ENCODE measurements at places on chromosomes 2 and 18.

DNA sequence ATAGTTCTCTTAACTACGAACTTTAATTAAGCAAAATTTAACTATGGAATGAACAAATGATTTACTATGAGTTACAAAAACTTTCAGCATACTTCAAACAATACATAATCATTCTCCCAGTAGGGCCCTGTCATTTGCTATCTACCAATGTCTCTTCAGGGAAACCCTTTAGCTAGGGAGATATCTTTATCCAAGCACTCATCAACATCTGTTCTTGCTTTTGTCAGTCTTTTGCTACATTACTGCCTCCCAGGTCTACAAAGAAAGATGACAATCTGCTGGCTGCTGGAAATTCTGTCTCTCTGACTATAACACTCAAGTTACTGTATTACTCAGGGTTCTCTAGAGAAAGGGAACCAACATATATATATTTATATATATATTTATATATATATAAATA lies 1626.3 kb upstream of the CELF4 start:
- DNase-seq = no peak

- DNase-seq = no peak
These were observed 199.4 kb upstream of the CYP26B1 start for GRCh38 chr2:72347081-72347480.

DNA sequence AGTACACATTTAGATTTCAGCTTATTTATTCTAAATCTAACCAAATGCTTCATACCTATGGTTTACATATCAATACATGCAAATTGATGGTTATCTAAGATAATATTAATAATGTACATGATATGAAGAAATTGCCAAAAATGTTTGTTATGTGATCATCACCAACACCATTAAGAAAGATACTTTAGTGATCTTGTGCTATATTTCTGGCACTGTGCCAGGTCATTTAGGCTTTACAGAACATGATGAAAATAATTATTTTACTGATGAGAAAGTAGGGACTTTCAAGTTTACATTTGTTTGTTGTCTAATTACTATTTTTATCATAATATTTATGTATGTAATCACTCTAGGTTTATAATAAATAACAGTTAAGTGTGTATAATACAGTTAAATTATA lies 158.3 kb downstream of the GULP1 start:
- no peak for DNase-seq

- no peak for DNase-seq
These were observed 224.4 kb upstream of the CYRIA start for GRCh38 chr2:16890081-16890480.

DNA sequence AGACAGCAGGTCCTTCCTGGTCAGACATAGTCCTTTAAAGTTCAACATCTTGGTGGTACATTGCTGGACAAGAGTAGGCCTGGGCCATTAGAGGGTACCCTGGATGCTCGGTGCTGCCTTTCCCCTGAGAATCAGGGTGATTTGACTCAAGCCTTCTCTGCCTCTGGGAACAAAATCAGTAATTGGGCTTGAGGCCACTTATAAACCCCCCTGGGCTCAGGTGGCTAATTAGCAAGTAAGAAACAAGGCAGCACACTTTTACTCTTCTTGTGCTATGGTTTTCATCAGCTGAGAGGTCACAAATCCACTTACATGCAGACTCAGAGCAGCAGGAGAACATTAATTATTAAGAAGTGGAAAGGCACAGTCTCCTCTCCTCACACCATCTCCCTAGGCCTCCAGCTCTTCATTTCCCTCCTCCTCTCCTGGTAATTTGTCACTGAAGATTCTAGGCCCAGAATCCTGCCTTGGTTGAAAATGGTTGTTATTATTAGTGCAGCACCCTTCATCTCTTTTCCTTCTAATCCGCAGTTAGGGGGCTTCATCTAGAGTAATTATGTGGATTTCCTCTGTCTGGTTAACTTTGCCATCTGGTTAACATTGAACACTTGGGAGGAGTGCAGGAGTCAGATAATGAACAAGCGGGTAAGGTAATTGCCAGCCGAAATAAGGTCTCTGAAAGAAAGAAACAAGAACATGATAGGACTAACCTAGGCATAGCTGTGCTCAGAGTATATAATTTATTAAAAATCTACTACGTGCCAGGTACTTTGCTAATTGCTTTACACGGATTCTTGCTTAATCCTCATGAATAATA lies 29.7 kb upstream of the CASP10 start:
- DNase-seq = no peak

GRCh38 chr2:128536925-128537620 lies 218.4 kb upstream of the HS6ST1 start:
- DNase-seq = no peak

DNA sequence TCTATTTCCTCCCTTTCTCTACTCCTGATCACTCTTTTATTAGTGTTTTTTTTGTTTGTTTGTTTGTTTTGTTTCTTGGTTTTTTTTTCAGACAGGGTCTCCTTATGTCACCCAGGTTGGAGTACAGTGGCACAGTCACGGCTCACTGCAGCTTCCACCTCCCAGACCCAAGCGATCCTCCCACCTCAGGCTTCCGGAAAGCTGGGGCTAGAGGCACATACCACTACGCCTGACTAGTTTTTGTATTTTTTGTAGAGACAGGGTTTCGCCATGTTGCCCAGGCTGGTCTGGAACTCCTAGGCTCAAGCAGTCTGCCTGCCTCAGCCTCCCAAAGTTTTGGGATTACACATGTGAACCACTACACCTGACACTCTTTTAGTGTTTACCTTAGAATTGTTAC lies 122.3 kb downstream of the ATL2 start:
- no peak for DNase-seq

DNA sequence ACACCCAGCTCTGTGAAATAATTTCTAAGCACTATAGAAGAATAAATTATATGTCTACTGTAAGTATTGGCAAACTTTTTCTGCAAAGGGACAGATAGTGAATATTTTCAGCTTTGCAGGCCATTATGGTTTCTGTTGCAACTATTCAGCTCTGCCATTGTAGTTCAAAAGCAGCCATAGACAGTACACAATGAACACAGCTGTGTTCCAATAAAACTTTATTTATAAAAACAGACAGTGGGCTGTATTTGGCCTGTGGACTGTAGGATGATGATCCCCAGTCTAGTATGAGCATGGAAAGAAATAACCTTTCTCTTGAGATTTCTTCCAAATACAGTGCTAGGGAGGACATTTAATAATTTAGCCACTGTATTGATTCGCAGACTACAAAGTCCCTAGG lies 35.2 kb upstream of the THOC1 start:
- no peak for DNase-seq

GRCh38 chr2:129923265-129924091 lies 56.0 kb upstream of the RAB6C start:
- no peak for DNase-seq

DNA sequence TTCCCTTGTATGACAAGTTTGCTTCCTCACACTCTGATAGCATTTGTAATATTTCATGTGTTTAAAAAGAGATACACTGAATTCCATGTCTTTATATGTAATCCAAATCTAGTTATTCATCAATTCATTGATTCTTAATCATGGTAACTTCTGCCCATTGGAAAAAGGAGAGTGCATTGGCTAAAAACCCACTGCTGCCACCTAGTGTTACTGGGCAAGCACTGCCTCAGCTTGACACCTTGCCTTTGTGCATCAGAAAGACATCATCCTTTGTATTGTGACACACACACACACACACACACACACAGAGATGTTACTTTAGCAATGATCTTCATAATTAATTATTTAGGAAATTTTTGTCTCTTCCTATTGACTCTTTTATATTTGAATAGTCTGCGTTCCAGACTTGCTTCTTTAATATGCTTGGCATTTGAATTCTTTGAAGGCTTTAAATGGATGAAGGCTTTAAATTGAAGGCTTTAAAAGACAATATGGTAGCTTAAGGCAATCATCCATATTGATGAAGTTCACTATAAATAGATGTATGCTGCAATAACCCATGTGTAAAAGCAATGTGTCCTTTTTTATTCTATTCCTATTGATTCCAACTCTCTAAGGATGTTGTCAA lies 414.2 kb upstream of the CHST9 start:
- DNase-seq = no peak

GRCh38 chr2:48200620-48201293 lies 294.5 kb upstream of the FBXO11 start:
- DNase-seq = no peak

DNA sequence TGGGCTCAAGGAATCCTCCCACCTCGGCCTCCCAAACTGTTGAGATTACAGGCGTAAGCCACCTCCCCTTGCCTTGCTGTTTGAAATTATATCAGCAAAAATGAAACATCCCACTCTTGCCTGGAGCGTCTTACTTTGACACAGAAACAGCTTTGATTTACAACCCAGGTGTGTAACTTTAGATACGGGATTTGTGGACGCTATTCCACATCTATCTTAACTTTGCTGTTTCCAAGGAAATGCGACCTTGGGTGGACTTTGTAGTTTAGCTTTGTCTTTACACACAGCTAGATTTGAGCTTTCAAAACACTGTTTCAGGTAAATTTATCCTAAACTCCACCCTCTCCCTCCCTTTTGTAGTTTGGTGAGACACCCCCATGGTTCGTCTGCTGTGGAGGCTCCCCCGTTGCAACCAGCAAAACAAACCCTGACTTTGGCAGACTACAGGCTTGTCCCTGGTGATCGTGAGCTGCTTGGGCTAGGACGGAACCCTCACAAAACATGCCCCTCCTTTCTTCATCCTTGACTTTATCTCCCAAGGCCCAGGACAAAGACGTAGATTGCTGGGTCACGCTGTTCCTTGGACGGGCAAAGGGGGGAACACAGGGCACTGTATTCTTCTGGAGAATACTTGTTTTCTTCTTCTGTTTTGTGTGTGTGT lies 5.5 kb upstream of the MSH6 start:
- DNase-seq = no peak

DNA sequence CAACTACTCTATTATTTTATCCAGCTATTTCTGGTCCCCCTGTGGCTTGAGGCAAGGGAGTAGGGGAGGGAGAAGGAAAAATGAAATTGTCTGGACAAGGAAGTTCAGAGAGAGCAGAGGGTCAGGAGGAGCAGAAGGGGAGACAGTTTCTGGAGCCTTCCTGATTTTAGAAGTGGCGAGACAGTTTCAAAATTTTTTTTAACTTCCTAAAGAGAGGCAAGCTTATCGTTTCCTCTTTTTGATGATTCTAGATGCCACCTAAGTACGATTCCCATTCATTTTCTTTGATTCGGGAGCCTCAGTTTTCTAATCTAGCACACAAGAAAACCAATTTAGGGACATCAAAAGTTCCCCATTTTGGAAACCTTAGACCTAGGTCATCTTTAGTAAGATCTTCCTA lies 96.9 kb upstream of the B3GNT2 start:
- no peak for DNase-seq

GRCh38 chr2:111011218-111011617 lies 109.5 kb upstream of the BCL2L11 start:
- DNase-seq = no peak

DNA sequence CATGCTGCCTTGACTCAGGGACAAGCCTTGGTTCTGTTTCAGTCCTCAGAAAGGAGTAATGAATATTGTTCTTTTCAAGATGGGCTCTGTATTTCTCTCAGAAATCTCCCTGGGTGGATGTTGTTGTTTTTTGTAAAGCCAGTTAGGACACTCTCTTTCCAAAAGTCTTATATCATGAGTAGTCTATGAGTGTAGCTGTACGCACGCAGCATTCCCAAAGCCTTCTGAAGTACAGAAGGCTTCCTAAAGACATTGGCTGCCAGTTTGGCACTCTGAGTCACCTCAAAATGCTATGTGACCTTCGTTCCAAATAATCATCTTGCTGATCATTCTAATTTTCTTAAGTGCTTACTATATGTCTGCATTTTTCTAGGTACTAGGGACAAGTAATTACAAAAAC lies 16.7 kb upstream of the GTF2A1L start:
- DNase-seq = no peak

- DNase-seq = no peak
These were observed 48.4 kb upstream of the NARS1 start for GRCh38 chr18:57670046-57670445.

GRCh38 chr18:76328140-76328539 lies 166.9 kb downstream of the ZNF516 start:
- no peak for DNase-seq

- DNase-seq = no peak
These were observed 6.0 kb downstream of the OSBPL6 start for GRCh38 chr2:178200331-178200730.

DNA sequence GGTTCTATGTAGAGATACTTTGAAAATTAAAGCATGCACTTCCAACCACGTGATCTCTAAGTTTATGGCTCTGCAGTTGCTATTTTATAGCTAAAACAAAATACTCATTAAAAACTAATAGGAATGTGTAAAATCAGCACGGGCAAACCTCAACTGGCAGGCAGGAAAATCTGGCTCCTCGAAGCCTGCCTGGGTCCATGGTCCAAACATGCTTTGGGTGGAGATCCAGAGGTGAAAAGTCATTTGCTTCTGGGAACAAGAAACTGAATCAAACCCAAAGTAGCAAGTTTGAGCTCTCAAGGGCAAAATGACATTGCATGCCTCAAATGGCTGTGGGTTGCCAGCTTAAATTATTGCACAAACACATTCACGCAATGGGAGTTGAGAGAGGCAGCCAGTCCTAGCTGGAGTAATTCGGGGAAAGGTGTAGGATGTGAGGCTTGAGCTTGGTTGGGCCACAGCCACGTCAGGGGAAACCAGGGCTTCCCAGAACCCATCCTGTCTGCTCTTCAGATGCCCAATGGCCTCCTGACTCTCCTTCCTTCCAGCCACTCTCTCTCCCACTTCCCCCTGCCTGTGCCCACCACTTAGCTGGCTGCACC lies 75.2 kb upstream of the LCLAT1 start:
- DNase-seq = no peak

GRCh38 chr2:178482437-178482836 lies 2.2 kb downstream of the PLEKHA3 start:
- DNase-seq = no peak

- no peak for DNase-seq
These were observed 238.2 kb downstream of the MREG start for GRCh38 chr2:215775106-215775505.

DNA sequence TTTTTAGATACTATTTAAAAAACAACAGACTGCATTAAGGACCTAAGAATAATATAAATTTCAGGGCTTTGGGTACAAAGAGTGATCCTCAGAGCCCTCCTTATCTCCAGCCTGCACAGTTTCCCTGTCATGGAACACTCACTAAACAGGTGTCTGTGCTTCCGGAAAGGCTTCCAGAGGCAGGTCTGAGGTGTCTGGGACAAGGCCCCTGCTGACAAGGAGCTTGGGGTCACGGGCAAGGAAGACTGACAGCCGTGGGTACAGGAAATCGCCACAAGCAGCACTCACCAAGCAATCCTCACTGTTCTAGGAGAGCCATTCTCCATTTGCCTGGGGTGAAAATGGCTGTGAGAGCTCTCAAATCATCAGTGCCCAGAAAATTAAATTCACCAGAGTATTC lies 220.3 kb upstream of the PXDN start:
- no peak for DNase-seq

DNA sequence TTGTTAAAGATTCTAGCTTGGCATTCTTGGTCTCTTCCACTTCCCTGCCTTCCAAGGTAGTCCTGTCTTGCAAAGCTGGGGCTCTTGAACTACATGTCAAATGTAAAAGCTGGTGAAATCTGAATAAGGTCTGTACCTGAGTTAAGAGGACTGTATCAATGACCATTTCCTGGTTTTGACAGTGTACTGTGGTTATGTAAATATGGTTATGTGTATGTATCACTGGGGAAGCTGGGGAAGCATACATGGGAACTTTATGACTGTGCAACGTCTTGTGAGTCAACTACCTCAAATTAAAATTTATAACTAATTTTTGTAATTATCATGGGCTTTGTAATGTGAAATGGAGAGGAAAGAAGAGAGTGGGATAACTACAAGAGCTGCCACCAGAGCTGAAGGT lies 81.7 kb downstream of the COL4A4 start:
- DNase-seq = no peak
